ENCODE measurements at places on chromosomes 1 and 21.

DNA sequence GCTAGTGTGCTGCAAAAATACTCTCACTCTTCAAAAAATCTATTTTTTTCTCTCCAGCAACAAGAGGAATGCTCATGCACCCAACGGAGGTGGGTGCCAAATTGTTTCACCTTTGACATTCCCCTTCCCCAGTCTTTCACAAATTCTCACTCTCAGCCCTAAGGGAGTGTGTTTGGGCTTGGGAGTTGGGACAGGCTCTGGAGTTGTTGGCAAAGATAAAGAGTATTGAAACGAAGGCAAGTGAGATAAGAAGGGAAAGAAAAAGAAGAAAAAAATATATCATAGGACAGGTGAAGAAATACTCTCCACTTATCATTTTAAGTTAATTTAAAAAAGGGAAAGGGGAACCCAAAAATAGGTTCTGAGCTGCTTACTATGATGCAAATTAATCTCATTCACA is 82.6 kb downstream of the UCHL5 start:
- DNase-seq = no peak

GRCh38 chr1:152109998-152110294 is 5.3 kb downstream of the TCHH start:
- DNase-seq = no peak

- peak; percentile 88 for DNase-seq
These were observed at the start of gene MIA3 for GRCh38 chr1:222618001-222618879. TSS of gene MIA3 (plus strand) at chr1:222618097. CDS start at chr1:222618111, 14 bp downstream.

DNA sequence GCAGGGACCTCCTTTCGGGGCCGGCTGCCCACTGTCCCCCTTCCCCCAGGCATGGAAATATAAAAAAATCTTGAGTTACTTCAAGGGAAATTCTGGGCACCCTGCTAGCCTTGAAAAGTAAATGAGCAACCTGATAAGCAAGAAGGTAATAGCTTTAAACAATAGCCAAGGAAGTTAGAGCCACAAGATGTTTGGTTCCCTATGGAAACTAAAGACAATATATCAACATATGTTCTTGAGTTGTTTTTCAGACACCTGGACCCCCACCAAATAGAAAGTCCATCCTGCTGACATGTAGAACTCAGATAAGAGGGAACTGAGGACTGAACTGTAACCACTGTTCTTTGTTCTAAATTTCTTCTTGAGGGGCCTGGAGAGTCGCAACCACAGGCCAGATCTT is 19.3 kb upstream of the SLC35A3 start:
- DNase-seq = no peak

GRCh38 chr1:28526886-28527285 is 21.0 kb downstream of the RCC1 start:
- DNase-seq = no peak

DNA sequence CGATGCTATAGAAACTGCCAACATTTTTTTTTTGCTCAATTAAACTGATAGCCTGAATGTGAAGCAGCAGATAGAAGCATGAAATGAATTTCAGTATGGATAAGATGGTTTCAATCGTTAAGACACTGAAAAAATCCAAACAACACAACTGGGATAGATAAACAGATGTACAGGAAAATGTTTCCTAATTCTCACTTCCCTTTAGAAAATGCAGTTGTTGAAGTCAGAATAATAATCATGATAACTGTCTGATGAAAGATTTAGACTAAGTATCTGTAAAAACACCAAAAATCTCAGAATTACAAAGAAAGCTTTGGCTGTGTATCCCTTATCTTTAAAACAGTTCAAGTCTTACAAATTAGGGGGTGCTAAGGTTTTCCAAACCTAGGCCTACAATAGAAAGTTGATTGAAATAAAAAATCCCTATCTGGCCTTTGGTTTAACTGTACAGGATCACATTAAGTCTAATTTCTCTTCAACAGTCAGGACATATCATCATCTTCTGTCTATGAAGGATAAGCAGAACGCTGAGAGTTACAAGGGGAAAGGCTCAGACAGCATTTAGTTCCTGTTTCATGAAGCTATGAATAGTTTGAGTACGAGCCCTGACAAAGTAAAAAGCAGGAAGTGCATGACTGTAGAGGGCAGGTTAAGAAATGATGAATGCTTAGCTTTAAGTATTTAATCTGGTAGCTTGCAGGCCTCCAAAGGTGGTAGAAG is 203.2 kb downstream of the APP start:
- DNase-seq = no peak

DNA sequence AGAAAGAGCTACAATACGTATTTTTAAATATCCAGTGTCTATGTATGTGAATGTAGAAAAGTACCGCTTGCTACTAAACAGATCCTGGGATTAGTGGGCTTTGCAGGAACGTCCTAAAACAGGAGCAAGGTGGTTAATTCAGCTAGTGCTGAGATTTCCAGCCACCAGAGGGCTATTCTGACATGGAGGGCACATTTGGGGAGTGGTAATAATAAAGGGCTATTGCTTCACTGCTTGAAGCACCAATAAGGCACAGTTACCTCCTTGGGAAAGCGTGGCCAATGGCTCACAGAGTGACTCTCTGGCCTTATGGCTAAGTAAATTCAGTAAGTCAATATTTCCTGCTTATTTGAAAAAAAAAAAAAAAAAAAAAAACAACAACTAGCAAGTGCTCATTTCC is 152.4 kb downstream of the GABPA start:
- no peak for DNase-seq

- no peak for DNase-seq
These were observed 175.6 kb downstream of the NRIP1 start for GRCh38 chr21:14889080-14889810.

DNA sequence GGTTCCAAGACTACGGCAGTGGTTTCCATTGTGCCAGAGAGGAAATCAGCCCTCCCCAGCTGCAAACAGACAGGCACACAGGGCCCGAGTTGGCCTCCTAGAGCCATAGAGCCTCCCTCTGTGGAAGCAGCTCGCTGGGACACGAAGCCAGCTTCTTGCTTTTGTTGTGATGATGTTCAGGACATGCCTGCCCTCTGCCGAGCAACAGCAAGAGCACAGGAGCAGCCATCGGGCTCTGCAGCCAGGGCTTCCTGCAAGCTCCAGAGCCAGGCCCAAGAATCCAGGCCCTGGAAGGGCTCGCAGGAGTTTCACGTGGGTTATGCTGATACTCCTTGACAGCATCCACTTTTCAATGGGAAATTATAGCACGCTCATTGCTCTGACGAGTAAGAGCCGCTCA is 18.5 kb downstream of the NPHP4 start:
- DNase-seq = no peak

DNA sequence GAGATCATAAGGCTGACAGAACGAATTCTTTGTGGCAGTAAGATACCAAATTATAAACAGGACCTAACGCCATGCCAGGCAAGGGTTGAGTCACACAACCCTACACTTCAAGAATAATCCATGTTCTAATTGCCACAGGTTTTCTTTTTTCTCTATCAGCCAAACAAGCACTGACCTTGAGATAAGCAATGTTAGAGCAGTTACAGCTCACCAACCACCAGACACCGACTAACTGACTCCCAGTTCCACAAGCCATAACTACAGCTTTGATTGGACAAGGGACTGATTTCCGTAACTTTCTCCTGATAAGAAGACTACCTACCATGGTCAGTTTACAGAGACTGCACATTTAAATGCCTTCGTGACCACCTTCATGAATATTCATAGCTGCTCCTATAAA is 149.6 kb downstream of the PTPRU start:
- no peak for DNase-seq

- peak; percentile 47 for DNase-seq
These were observed 3.9 kb downstream of the RNF220 start for GRCh38 chr1:44408632-44409602.

- DNase-seq = no peak
These were observed 6.2 kb downstream of the SAMD11 start for GRCh38 chr1:929712-930632.

DNA sequence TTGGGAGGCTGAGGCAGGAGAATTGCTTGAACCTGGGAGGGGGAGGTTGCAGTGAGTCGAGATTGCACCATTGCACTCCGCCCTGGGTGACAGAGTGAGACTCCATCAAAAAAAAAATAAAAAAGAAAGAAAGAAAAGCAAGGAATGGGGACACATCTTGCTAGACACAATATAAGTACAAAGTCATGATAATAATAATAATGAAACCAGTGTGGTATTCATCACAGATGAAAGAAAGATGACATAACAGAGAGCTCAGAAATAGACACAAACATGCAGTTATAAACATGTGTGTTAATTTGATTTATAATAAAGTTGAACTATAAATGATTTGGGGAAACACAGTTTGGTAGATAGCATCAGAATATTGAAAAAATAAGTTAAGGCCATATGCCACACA is 264.1 kb downstream of the SRGAP2C start:
- no peak for DNase-seq

GRCh38 chr1:183806125-183806524 is 1.2 kb downstream of the RGL1 start:
- DNase-seq = no peak

GRCh38 chr21:33734818-33735217 is 92.5 kb downstream of the ITSN1 start:
- no peak for DNase-seq

GRCh38 chr1:239545466-239545865 is 159.1 kb downstream of the CHRM3 start:
- DNase-seq = no peak

GRCh38 chr1:93581917-93582850 is 99.5 kb downstream of the BCAR3 start:
- DNase-seq = no peak

DNA sequence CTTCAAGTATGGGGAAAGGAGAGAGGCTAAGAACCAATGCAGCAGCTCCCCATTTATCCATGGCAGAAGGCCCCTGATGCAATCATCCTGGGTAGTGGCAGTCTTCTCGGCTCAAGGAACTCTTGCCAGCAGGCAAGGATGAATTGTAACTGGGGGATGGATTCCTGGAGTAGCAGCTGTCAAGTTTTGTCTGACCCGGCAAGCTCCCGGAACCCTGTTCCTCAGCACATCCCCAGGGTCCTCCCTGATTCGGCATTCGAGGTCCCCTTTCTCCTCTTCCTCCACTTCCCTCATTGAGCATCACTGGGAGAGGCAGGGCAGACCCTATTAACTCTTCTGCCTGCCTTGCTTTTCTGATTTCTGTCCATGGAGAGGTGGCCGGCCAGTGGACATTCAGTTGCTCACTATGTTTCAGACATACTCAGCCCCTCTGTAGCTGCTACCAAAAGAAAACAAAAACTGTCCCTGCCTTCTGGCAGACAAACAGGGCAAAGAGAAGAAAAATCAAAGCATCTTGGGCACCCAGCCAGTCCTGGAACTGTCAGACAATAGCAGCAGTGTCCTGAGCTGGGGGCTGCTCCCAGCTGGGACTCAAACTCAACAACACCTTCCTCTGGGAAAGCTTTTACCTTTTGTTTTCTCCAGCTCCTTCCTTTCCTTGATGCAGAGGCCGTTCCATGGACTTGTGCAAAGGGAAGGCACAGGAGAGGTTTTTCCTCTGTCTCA is 5.6 kb upstream of the PTCH2 start:
- DNase-seq = no peak

DNA sequence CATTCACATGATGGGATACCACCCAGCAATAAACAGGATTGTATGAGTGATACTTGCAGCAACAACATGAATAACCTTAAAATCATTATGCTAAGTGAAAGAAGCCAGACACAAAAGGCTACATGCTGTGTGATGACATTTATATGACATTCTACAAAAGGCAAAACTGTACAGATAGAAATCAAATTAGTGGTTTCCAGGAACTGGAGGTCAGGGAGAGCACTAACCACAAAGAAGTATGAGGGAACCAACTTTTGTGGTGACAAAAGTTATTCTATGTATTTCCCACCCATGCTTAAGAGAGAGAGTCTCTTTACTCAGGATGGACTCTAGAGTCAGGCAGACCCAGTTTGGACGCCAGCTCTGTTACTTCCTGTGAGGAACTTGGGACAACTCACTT is 364.5 kb upstream of the DAB1 start:
- no peak for DNase-seq

DNA sequence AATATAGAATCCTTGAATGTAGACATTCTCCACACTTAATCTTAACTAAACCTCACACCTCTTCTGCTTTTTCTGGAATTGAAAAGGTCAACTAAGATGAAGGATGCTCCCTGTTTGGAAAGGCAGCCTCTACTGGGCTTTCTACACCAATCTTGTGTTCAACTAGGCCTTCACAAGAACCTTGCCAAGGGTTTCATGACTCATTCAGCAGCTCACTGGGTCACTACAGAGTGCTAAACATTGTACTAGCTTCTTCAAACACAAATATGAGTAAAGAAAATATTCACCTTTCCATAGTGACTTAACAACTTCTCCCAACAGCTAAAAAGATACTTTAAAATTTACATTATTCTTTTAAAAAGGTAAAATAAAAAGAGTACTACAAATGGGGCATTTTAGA is 135.3 kb upstream of the PRMT6 start:
- no peak for DNase-seq

GRCh38 chr1:182552527-182552926 is 36.5 kb downstream of the RNASEL start:
- no peak for DNase-seq

GRCh38 chr1:214380396-214380795 is 99.4 kb downstream of the SMYD2 start:
- DNase-seq = no peak

- no peak for DNase-seq
These were observed 4.3 kb downstream of the THEM4 start for GRCh38 chr1:151905070-151905442.

- DNase-seq = no peak
These were observed 77.9 kb downstream of the DAB1 start for GRCh38 chr1:57345916-57346315.

GRCh38 chr1:193142409-193142808 is 20.6 kb downstream of the CDC73 start:
- no peak for DNase-seq

- DNase-seq = no peak
These were observed at the start of gene FCRLA for GRCh38 chr1:161706482-161707347. TSS of gene FCRLA (plus strand) at chr1:161707229. CDS start at chr1:161707265, 36 bp downstream.

DNA sequence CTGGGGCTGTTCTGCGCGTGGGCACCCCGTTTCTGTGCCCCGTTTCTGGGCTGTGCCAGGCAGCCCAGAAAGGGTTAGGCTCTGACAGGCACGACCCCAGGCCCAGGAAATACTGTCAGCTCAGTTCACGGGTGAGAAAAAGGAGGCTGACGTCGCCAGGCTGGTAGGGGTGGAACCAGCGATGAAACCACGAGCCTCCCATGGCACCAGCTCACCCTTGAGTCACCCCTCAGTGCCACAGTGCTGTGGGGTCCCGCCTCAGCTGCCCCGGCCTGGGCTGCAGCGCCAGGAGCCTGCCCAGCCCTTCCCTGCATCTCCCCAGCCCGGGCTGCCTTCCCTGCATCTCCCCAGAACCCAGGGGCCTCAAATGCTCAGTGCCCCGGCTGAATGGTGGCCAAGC is 11.5 kb downstream of the MEGF6 start:
- DNase-seq = no peak

GRCh38 chr1:32073299-32074229 is 825 bp downstream of the TMEM39B start:
- DNase-seq = no peak

GRCh38 chr1:200039849-200040474 is 12.5 kb downstream of the NR5A2 start:
- DNase-seq = no peak

All from substantia nigra (tissue), 51 donors.